ENCODE measurements at places on chromosomes 16 and 17.

DNA sequence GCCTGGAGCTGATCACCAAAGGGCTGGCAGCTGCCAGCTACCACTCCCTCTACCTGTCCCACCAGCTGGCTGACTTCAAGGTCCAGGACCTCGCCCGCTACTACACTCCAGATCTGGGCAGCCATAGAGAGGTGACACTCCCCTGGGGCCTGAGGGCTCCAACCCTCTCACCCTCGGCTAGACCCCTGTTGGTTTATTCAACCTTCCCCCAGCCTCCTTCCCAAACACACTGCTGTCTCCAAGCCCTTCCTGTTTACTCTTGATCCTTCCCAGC, 18.0 kb downstream of the ALOX12B start:
- DNase-seq, result no peak

DNA sequence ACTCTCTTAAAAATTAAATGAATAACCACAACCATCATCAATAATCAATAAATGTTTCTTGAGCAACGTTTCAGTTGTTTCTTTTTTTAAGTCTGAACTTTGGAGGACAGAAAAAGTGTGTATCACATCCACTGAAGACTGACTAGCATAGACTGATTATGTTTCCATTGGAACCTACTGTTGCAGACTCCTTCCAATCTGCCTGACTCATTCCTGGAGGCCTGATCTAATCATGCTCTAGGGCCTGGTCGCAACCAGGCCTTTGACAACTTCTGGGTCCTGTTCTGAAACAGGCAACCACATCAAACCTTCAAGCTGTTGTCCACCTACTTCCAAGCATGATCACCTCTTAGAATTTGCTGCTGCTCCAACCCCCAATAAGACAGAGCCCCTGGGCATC, 109.2 kb upstream of the NUDT7 start:
- DNase-seq, result no peak

DNA sequence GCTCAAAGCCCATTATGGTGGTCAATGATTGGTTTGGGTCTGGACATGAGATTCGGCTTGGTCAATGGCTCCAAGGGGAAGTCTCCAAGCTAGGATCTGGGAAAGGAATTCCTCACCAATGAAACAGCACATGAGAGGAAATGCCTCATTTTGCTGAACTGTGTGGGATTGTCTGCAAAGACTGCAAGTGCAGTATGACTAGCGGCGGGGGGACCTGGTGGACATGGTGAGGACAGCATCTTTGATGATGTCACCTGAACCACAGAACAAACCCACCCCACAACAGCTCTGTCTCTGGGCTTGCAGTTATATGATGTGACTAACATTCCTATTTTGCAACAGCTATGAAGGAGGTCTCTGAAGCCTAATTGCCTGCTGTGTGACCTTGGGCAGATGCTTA, 50.6 kb upstream of the NKD1 start:
- DNase-seq, result no peak

GRCh38 chr17:63442549-63443035, 3.5 kb downstream of the CYB561 start:
- no peak for DNase-seq

- DNase-seq, result no peak
Measured at GRCh38 chr16:75322740-75323139, 71.3 kb upstream of the BCAR1 start.

DNA sequence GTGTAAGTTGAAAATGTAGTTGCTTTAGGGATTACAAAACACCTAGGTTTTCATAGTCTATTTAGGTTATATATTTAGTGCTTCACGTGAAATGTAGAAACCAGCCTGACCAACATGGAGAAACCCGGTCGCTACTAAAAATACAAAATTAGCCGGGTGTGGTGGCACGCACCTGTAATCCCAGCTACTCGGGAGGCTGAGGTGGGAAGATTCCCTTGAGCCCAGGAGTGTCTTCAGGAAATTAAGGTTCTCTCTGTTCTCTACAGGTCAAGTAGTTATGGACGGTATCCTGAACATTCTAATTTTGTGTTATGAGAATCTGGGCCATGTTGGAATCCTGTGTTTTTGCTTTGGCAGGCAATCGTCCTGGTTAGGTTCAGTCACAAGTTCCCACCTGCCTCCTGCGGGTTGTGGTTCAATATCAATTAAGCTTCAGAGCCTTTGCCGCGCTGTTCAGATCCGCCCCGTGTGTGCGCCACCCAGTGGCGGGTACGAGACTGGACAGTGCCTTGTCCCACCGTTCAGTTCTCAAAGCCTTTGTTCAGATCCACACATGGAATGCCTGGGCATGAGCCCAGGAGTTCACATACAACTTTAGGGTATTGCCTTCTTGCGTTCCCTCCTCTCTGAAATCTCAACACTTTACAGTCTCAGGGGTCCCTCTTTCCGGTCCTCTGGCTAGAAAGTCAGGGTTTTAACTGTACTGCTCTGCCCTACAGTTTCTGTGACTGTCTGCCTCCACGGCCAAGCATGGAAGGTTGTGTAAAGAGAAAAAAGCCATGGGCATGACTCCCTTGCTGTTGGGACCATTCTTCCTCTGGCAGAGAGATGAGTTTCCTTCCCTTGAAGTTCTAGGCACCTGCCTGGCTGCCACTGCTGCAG, 41.7 kb downstream of the HEATR6 start:
- DNase-seq, result peak; percentile 80

DNA sequence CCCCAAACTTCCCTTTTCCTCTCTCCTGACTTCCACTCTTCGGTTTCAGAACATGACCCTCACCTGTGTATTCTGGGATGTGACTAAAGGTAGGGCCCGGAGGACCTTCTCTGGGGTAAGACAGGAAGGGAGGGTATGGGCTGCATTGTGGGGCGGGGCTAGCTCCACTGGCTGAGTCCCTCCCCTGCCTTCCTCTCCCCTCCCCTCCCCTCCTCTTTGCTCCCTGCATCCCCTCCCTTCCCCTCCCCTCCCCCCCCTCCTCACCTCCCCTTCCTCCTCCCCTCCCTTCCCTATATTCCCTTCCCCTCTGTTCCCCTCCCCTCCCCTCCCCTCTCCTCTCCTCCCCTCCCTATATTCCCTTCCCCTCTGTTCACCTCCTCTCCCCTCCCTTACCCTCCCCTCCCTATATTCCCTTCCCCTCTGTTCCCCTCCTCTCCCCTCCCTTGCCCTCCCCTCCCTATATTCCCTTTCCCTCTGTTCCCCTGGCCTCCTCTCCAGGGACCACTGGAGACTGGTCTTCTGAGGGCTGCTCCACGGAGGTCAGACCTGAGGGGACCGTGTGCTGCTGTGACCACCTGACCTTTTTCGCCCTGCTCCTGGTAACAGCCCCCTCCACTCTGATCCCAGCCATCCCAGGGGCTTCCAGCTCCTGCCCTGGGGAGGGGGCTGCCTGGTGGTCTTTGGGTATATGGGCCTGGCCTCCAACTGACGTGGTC, 11.8 kb downstream of the ADGRG3 start:
- DNase-seq, result no peak

GRCh38 chr17:60435244-60436167, 13.2 kb downstream of the CHCT1 start:
- DNase-seq, result peak; percentile 76

DNA sequence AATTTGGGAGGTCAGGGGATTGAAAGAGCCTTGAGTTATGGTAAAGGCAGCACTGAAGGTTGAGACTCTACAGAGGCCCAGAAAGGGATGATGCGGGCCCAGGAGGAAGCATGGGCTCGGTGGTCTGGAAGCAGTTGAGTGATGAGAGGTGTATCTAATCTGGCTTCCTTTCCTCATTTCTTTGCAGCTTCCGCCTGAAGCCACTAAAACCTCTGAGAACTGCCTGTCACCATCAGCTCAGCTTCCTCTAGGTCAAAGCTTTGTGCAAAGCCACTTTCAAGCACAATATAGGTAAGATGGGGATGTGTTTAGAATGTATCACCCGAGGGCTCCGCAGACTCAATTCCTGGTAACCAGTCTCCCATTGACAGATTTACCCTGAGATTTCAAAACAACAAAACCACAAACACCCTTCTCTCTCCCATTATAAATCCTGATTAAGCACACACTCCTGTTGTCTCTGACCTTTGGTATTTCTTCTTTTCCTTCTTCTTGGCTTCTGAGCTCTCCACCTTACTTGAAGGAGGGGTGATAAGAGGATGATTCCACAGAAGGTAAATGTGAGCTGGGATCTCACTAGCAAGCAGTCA, 21.2 kb downstream of the USP43 start:
- no peak for DNase-seq

GRCh38 chr17:72121164-72122009, 567 bp downstream of the SOX9 start:
- peak; percentile 26 for DNase-seq

DNA sequence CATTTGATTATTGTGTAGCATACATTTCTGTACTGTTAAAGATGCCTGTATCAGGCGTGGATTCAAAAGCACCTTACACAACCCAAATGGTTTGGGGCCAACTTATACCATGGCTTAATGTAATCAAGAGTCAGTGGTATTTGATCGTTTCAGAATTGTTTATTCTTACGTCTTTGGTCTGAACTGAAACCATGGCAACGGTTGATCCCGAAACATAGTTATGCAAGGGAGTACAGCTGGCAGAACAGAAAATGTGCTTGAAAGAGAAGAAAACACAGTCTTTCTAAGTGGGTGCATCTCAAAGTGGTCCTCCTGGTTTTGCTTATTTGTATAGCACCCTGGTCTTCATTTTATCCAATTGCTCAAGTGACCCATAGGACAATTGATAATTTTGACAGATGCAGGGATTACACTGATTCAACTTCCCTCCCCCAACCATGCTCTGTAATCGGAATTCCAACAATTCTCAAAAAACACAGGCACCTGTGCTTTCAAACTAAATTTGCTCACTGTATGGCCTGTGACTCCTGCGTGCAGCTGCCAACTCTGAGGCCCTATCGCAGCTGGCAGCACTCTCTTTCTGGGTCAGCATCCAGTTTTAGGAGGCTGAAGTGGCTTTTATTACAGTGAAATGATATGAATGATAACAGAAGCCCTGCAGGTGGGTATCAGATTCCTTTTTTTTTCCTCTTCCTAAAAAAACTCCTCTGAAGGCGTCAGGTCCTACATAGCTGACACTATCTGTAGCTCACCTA, 77.0 kb upstream of the AXIN2 start:
- peak; percentile 12 for DNase-seq

DNA sequence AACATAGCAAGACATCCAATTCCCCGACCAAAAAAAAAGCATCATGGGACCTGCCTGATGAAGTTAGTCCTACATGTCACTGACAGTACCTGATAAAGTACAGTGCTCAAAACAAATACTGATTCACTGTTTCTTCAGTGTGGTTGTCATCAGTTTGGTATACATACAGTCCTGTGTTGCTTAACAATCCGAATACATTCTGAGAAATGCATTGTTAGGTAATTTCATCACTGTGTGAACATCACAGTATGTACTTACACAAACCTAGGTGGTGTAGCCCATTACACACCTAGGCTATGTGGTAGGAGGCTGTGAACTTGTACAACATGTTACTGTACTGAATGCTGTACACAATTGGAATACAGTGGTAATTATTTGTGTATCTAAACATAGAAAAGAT, 19.0 kb upstream of the FA2H start:
- no peak for DNase-seq

GRCh38 chr16:10339777-10340732, 45.8 kb upstream of the ATF7IP2 start:
- no peak for DNase-seq

- no peak for DNase-seq
Measured at GRCh38 chr16:46882304-46882939, 1.7 kb upstream of the GPT2 start.

DNA sequence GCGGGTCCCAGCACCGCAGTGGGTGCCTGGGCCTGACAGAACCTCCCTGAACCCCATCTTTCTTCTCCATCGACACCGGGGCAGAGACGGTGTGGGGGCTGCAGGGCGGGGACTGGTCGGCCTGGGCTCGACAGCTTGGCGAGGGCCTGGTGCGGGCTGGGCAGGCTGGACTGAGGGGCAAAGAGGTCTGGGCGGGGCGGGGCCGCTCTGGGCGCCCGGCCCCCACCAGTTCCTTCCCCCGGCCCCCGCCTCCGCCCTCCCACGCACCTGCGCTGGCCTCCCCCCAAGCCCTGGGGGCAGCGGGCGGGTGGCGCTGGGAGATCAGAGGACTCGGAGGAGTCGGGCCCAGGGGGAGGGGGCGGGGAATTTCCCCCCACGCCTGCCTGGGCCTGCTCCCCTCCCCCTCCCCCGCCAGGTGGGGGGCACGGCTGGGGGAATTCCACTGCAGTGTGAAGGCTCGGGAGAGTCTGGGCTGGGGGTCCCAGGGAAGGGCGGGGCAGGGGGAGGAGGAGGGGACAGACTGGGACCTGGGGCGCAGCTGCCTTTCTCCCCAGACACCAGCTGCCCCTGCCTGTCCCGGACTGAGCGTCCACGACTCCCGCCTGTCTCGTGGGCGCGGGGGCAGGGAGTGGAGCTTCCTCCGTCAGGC, 877 bp upstream of the KREMEN2 start:
- peak; percentile 77 for DNase-seq

DNA sequence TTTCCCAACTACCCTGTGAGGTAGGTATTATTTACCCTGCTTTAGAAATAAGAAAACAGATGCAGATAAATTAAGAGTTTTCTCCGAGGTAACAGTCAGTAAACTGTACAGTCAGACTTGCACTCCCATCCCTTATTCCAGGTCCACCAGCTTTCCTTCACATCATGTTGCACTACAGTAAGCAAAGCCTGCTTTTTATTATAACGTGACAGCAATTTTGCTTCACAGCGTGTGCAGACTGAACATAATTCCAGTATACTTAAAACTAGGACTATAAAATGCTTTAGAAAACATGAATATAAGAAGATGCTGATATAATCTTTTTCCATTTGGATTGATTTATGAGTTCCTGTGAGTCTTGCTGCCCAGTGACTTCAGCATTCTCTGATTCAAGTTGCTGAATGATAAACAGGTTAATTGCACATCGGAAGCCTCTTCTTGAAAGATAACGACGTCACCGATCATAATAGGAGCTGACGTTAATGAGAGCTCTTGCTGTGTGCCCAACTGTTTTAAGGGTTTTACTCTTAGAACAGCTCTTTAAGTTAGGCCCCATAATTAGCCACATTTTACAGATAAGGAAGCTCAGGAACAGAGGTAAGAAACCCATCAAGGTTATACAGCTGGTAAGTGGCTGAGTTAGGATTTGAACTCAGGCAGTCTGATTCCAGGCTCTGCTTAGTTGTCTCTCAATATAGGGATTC, 1.4 kb downstream of the LIG3 start:
- DNase-seq, result no peak

DNA sequence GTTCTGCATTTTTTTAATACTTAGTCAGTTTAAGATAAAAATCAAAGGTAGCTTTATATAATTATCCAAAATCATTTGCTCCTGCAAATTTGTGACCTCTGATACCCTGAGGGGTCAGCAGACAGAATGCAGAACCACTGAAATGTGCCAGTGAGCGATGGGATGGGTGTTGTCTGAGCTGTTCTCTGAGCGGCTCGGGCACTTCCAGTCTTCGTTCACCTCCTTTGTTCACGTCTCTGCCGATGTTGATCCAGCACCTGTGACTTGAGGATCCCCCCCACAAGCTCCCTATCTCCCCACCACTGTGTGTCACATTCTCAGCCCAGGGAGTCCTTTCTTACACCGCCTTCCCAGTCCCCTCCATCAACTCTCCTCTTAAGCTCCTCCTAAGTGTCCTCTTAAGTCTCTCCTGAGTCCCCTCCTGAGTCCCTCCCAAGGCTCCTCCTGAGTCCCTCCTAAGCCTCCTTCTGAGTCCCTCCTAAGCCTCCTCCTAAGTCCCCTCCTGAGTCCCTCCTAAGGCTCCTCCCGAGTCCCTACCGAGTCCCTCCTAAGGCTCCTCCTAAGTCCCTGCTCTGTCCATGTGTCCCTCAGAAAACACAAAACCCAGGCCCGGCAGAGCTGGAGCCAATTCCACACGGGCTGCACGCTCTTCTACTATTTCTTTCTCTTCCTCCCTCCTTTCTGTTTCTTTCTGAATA, 47.5 kb downstream of the RNF213 start:
- DNase-seq, result no peak
